Bladder microvascular endothelial cell (primary cell): ENCODE measurements at places on chromosomes 12 and 14. TPM values are rescaled to one million over a fixed set of nuclear protein-coding genes. Genes with fewer than 3 reads are reported as not detected.

Gene DHH
- total RNA-seq = 0.65 and 1.1 TPM in 2 replicates

Gene BDKRB2
- 1.6 and 2.5 TPM in 2 replicates for total RNA-seq

Gene CACNA2D4
- total RNA-seq = not detected in 2 replicates

Gene TAS2R9
- 0.13 TPM in 1 of 2 replicates, not detected in the other for total RNA-seq

Gene SPIC
- total RNA-seq = not detected in 2 replicates

Gene BMAL2
- total RNA-seq = 21.5 and 48.1 TPM in 2 replicates

Gene HCAR1
- under 0.01 TPM in 1 of 2 replicates, not detected in the other for total RNA-seq

Gene SIRT4
- total RNA-seq = 1.1 and 1.8 TPM in 2 replicates

Gene LTB4R
- total RNA-seq = 2.4 and 4.2 TPM in 2 replicates

Gene ZNF385A
- total RNA-seq = 0.81 and 1.4 TPM in 2 replicates

Gene IL26
- total RNA-seq = not detected in 2 replicates
